ENCODE measurements at places on chromosomes 6 and 20.

- DNase-seq: no peak
These were observed 33.2 kb upstream of the PLEKHG1 start for GRCh38 chr6:150566486-150566885.

DNA sequence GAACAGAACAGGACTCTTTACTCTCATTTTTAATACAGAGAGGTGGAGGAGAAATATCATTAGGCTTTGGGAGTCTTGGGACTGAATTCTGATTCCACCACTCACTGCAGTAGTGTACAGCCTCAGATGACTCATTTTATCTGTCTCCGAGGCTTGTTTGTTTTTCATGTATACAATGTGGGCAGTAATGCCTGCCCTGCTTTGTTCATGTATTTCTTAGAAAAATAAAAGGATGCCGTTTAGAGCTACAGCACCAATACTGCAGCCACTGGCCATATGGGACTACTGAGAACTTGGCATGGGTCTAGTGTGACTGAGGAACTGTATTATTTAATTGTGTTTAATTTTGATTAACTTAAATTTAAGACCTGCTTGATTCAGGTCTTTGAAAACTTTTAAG is 41.2 kb upstream of the JAG1 start:
- DNase-seq: no peak

DNA sequence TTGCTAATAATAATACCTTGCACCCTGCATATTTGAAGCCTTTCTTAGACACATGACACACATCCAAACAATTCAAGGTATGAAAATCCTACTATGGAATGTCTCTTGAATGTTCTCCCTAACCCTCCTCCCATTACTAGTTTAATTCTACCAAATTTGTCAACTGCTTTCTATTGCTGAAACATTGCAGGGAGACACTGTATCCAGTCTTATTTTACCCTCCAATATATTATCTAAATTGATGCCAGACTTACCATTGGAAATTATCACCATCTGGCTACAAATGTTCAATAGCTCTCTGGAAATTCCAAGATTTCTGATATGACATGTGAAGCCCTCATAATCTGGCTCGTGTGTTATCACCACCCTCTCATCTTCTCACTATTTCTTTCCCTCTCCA is 1027.3 kb upstream of the CITED2 start:
- DNase-seq: no peak

DNA sequence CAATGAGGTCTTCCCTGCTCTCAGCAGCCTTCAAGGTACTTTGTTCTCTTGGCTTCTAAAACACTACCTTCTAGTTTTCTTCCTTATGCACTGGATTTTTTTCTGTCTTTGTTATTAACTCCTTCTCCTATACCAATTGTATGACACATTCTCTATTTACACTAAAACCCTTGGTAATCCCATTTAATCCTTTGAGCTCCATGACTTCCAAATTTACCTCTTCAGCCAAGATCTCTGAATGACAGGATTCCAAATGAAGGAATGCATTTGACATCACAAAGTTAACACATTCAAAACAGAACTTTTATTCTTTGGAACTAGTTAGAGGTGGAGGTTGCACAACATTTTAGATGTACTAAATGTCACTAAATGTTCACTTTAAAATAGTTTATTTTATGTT is 86.6 kb upstream of the SAMD5 start:
- no peak for DNase-seq

GRCh38 chr6:139627091-139627490 is 252.6 kb upstream of the CITED2 start:
- DNase-seq: no peak

- no peak for DNase-seq
These were observed 61.6 kb upstream of the EDN1 start for GRCh38 chr6:12228447-12229146.

DNA sequence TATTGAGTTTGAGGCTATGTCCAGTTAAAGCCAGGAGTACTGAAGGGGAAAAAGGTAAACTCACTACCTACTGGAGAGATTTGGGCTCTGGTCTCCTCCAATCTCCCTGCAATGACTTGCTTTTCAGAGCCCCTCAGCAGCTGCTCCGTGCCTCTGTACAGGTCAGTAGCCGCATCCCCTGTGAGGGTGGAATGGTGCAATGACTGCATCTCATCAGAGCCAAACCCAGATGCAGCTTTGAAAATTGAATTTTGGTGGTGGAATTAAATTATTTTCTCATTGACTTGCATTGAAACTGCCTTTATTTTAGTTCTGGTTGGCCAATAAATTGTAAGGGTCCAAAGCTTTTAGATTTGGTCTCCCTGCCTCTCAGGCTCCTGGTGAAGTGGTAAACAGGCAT is 166.7 kb downstream of the DLL1 start:
- peak; percentile 41 for DNase-seq

GRCh38 chr20:10350188-10350842 is 83.7 kb downstream of the MKKS start:
- DNase-seq: no peak

- DNase-seq: no peak
These were observed 70.4 kb upstream of the SYNJ2 start for GRCh38 chr6:157911278-157911677.

DNA sequence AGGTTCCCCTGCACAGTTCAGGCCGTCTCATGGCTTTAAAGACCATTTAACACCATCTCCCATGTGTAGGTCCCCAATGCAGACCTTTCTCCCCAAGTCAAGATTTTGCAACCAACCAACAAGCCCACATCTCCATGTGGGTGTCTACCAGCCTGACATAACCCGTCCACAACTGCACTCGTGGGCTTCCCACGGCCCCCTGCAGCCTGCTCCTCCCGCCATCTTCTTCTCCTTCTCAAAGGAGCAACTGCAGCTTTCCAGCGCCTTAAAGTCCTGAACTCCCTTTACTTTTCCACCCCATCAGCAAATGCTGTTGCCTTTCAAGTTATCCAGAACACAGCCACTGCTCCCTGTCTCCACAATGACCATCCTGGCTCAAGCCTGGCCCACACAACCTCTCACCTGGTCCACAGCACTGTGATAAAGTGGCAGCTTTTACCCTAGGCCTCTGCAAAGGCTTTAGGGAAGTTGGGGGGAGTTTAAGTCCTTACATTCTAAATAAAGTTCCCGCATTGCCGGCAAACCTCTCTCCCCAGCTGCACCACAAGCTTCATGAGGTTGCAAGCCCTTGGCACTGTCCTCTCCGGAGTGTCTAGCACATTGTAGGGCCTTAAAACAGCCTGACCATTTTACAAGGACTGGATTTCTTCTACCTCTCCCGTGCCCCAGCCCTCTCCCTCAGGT is 140.5 kb downstream of the PREX1 start:
- no peak for DNase-seq

- DNase-seq: no peak
These were observed 47.2 kb upstream of the NCOA3 start for GRCh38 chr20:47454298-47455132.

GRCh38 chr20:20664795-20665589 is 47.5 kb downstream of the RALGAPA2 start:
- no peak for DNase-seq

DNA sequence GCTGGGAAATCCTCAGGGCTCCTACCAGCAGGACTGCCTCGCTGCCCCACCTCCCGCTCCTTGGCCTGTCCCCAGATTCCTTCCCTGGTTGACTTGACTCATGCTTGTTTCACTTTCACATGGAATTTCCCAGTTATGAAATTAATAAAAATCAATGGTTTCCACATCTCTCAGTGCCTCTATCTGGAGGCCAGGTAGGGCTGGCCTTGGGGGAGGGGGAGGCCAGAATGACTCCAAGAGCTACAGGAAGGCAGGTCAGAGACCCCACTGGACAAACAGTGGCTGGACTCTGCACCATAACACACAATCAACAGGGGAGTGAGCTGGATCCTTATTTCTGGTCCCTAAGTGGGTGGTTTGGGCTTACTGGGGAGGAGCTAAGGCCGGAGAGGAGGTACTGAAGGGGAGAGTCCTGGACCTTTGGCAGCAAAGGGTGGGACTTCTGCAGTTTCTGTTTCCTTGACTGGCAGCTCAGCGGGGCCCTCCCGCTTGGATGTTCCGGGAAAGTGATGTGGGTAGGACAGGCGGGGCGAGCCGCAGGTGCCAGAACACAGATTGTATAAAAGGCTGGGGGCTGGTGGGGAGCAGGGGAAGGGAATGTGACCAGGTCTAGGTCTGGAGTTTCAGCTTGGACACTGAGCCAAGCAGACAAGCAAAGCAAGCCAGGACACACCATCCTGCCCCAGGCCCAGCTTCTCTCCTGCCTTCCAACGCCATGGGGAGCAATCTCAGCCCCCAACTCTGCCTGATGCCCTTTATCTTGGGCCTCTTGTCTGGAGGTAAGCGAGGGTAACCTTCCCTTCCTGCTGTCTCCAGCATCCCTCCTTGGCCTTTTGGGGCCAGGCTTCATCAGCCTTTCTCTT is at the start of gene CFB:
Gene CFB, plus strand, starts transcription at position 589 of the 863 bp plus-strand sequence. Its CDS starts 127 bp downstream, at position 716.
- peak; percentile 94 for DNase-seq

DNA sequence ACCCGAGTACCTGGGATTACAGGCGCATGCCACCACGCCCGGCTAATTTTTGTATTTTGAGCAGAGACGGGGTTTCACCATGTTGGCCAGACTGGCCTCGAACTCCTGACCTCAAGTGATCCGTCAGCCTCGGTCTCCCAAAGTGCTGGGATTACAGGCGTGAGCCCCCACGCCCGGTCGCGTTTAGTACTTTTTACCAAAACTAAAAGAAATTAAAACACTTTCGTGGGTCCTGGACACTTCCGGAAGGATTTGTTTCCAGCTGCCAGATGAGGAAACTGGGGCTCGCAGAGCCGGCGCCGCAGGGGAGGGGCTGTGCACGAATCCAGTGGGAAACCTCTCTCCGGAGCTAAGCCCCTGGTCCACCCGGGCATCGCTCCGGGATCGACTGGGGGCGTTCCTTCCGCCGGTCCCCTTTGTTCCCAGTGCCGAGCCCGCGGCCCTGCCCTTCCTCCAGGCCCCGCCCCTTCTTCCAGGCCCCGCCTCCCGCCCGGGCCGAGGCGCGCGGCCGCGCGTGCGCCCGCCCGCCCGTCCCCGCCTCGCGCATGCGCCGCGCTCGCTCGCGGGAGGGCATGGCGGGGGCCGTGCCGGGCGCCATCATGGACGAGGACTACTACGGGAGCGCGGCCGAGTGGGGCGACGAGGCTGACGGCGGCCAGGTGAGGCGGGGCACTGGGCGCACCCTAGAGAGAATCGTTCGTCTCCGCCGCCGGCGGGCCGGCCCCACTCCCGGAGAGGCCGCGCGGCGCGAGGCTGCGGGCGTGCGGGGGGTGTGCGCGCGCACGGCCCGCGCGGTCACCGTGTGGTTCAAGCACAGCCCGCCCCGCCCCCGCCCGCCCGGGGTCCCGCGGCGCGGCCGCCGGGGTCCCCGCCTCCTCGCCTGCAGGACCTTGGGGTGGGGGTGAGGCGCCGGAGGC is at the start of gene NELFCD:
Gene NELFCD, plus strand, starts transcription at position 546 of the 917 bp plus-strand sequence. Its CDS starts 54 bp downstream, at position 600.
- DNase-seq: no peak

- no peak for DNase-seq
These were observed 227.9 kb upstream of the MARCKS start for GRCh38 chr6:113629256-113629655.

GRCh38 chr6:54624216-54624615 is 222.4 kb upstream of the FAM83B start:
- no peak for DNase-seq

- no peak for DNase-seq
These were observed 114.0 kb downstream of the RCAN2 start for GRCh38 chr6:46377209-46377608.

DNA sequence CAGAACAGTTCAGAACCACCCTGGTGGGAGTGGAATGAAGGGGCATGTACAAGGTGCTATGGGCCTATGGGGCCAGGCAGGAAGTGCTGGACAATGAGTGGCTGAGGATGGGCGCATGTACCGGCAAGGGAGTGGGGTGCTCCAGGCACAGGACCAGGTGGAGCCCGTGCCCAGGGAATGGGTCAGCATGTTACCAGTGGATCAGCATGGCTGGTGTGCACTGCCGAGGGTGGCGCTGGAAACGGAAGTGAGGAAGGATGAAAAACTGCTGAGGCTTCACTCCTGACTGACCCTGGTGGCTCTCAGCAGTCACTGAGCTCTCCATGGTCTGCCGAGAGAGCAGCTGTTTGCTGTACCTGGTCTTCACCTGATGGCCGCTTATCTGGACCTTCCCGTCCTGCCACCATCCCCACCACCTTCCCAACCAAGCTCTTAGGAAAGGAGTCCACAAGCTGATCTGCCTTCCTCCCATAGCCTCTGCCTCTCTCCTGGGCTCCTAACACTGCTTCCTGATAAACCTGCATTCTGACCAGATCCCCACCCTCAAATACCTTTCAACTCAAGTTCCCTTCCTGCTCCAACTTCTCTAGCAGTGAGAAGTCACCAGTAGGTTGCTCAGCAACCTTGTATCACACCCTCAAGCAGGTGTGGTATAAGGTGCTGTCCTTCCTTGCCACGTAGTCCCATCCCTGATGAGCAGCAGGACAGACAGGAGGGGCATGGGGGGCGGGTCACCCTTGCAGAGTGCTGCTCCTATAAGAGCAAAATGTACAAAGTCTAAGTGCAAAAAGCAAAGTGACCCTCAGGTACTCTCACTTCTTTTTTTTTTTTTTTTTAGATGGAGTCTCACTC is 7.1 kb downstream of the UQCC2 start:
- DNase-seq: no peak

- DNase-seq: no peak
These were observed 50.5 kb upstream of the SCAF8 start for GRCh38 chr6:154682633-154683125.

DNA sequence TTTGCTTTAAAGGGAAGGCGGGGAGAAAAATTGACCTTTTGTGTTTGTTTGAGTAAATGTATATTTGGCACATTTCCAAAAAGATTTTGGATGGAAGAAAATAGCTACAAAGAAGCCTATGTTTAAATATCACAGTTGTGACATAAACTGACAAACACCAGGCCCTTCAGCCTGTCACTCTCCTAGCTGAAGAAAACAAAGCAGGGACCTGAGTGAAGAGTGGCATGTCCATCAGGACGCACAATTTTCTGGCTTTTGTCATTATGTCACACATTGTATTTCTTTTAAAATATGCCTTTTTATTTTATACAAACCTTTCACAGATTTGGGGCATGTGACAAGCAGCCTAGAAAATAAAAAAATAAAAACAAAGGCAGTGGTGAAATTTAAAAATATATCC is 241.2 kb downstream of the OGFRL1 start:
- no peak for DNase-seq

DNA sequence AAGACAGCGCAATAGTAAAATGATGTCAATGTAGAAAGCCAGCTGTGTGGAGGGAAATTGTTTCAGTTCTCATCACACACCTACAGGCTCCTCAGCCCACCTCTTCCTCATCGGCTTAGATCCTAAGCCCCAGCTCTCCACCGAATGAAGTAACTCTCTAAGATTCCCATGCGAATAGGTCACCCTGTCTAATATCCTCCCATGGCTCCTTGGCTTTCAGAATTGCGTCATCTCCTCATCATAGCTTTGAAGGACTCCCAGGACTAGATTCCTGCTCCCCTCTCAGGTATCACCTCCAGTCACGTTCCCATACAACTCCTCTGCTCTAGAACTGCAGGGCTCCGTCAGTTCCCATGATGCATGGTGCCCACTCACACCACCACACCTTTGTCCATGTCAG is 16.2 kb upstream of the SLC22A16 start:
- no peak for DNase-seq

Data from ascending aorta (tissue), 2 donors.